ENCODE measurements at places on chromosomes 7 and 10.

DNA sequence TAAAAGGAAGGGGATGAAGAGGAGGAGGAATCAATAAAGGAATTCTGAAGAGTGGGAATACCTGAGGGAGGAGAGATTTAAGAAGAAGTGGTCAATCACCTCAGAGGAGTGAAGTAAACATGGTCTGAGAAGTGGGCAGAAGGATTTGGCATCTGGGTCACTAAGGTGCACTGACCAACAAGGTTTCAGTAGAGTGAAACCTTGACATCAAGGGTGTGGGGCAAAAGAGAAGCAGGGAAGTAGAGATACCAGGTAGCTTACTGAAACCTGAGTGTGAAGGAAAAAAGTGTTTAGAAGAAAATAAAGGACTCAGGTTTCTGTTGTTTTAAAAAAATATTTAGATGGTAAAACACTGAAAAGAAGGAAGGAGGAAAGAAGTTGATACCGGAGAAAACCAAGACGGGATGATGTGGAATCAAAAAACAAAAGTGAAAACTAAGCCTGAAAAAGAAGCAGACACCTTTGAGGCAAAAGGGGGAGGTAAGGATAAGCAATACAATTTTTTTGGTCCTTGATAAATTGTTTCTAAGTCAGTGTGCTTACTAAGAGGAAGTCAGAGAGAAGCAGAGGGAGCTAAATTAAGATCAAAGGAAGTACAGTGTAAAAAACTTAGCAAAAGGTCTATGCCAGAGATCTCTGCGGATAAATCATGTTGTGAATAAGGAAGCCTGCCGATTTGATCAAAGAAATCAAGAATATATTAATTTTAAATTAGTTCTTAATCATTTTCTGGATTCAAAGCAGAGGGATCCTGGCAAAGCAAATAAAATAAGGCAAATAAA is 137.2 kb upstream of the GPR22 start:
- no peak for DNase-seq

DNA sequence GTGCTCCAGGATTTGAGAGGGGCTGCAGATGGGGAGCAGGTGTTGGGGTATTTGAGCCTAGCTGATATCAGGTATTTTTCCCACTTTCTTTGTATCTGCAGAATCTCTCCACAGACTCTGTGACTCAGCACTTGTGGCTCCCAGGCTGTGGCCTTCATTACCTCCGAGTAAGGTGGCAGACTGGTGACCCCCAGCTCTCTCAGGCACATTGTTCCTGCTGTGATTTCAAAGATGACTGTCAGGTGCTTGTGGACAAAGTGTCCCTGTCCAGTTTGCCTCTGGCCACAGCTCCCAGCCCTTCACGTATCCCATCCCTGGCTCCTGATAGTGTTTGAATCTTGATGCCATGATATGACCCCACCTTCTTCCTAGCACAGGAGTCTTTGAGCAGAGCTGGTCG is 396.8 kb upstream of the PODXL start:
- no peak for DNase-seq

DNA sequence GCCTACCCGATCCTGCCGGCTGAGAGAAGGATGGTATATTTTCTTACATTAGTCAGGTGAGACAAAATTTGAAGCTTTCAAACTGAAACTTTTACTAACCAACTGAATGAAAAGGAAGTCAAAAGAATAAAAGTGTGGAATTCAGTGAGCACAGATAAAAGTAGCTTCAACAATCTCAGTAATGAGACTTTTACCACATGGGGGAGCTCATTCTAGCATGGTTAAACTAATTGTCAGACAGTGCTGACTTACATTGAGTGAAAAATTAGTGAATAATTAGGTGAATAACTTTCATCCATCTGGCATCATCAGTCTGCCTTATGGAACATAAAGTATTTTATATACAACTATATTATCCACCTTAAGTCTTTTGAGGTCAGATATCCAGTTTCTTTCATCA is 8.4 kb downstream of the FAM237B start:
- DNase-seq: no peak

DNA sequence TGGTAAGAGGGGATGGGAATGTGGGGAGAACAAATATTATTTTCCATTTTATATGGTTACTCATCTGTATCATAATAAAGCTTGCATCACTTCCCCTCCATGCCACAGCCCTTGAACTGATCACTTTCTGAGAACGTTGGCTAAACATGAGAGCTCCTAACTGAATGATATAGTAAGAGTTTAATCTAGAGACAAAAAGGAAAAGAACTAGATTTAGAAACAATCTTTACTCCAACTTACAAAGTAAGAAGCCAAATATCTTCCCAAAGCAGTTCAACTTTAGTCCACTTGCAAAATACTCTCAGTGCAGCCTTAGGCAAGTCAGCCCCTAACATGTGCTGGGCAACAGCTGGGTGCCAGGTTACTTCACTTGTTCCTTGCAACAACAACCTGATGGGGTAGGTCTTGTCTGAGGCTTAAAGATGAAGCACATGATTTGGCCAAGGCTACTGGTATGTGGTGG is 20.3 kb downstream of the SMURF1 start:
- DNase-seq: no peak

- no peak for DNase-seq
These were observed 60.0 kb downstream of the HGF start for GRCh38 chr7:81709836-81710235.

DNA sequence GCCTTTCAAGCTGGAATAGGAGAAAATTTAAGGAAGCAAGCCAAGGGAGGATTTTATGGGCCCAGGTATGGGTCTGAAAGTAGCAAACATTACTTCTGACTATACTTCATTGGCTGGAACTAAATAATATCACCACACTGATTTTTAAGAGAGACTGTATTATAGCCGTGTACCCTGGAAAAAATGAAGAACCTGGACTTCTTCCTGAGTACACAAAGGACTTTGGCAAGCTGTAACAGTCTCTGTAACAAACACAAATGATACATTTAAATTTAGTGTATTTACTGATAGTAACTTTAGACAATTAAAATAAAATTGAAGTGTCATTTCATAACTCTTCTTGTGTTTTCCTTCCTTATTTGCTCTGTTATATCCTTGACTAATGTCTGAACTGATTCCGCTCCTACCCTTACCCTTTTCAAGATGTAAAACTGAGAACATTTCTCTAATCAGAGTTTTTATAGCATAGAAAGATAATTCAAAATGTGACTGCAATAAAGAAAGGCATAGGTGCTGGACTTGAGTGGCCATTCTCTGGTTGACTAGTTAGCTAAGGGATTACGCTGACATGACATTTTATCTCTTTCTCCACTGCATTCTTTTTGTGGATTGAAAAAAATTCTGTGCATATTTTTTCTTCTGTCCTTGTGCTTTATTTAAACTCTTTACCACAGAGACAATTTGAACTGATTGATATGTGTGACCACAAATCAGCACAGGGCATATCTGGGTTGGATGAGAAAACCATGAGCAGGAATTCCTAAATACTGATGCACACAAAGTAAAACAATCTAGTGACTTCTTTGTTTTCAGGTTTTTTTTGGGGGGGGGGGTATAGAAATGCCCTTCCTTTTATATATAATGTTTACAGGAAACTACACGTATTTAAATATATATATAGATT is 349.7 kb downstream of the MDFIC start:
- DNase-seq: no peak

DNA sequence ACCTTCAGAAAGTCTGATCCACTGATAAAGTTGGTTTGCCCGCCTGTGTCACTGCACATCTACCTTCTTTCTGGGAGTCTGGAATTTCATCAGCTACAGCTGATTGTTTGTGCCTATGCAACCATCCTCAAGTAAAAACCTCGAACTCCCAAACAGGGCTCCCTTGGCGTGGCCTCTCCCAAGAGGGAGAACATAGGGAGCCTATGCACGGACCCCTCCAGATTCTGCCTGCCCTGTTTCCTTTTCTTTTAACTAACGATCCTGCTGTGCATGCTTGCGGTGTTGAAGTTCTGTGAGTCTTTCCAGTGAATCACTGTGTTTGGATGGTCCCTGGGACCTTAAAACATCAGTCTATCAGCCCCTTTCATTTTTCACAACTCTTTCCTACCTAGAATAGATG is 226.9 kb upstream of the SEMA3D start:
- DNase-seq: no peak

GRCh38 chr7:75795831-75796285 is 17.7 kb downstream of the CCL24 start:
- no peak for DNase-seq

- no peak for DNase-seq
These were observed 201.2 kb downstream of the DIP2C start for GRCh38 chr10:488081-488932.

- DNase-seq: no peak
These were observed 267.2 kb downstream of the GLRX3 start for GRCh38 chr10:130403153-130404075.

DNA sequence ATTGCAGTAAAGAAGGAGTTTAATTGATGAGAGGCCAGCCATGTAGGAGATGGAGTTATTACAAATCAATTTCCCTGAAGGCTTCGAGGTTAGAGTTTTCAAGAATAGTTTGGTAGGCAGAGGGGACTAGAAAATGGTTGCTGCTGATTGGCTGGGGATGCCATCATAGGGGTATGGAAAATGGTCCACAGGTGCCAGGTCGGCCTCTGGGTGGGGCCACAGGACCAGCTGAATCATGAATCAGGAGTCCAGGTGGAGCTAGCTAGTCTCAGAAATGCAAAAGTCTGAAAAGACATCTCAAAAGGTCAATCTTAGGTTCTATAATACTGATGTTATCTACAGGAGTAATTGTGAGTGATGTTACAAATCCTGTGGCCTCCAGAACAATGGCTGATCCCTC is 714.0 kb upstream of the GHITM start:
- DNase-seq: no peak

GRCh38 chr10:132745971-132746370 is 40.0 kb downstream of the NKX6-2 start:
- no peak for DNase-seq

DNA sequence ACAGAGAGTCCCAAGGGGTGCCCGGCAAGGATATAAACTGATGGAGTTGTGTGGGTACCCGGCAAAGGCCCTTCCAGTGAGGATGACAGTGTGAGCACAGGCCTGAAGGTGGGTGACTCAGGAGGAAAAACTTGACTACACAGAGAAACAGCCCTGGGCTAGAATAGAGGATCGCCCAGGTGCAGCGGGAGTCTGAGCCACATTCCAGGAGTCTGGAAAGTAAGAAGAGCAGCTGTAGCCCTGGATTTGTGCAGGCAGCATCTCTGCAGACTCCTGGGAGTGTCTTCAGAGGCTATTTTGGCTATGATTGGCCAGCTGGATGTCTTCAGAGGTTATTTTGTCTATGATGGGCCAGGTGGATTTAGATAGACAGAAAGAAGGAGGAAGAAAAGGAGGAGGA is 367.6 kb upstream of the MKI67 start:
- no peak for DNase-seq

DNA sequence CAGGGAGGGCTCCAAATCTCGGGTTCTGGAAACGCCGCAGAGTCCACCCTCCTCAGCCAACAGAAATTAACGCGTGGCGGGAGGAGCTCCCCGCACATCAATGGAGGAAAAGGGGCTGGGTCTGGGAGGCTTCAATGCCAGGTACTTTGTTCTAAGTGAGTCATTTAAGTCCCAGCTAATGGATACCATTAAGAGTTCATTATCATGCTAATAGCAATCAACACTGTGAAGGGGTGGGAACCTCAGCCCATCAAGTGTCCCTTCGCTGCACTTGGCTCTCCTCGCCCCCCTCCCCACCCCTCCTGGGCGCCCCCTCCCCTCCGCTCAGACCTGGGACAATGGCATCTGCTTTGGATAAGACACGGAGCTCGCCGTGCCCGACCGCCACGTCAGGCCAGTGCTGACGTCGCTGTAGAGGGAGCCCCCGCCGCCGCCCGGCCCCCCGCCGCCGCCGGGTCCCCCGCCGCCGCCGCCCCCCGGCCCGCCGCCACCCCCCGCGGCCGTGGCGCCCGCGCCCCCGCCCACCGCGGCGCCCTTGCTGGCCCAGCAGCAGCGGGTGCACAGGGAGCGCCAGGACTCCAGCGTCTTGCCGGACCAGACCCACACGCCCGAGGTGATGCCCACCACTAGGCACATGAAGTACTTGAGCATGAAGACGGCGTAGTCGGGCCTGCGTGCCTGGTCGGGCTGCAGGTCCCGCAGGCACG is 2.9 kb downstream of the FZD8 start:
- no peak for DNase-seq

DNA sequence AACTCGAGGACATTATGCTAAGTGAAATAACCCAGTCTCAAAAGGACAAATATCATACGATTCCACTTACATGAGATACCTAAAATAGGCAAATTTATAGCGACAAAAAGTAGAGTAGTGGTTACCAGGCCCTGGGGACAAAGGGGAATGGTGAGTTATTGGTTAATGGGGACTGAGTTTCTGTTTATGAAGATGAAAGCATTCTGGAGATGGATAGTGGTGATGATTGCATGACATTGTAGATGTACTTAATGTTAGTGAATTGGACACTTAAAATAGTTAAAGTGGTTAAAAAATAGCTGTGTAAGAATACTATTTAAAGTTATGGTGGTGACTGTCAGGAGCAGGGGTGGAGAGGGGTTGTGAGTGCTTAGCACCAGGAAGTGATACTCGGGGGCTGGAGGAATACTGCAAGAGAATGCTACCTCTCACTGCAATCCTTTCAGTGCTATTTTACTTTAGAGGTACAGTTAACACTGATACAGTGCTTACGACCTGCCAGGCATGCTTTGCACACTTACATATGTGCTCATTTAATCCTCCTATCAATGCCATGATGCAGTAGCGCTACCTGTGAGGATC is 16.7 kb upstream of the TEX36 start:
- DNase-seq: no peak

GRCh38 chr7:55527307-55527706 is 45.0 kb downstream of the VOPP1 start:
- DNase-seq: no peak

- no peak for DNase-seq
These were observed 78.4 kb downstream of the CUL2 start for GRCh38 chr10:35011771-35012191.

- no peak for DNase-seq
These were observed 82.3 kb upstream of the PPIF start for GRCh38 chr10:79264942-79265341.

- DNase-seq: no peak
These were observed 102.7 kb downstream of the CUBN start for GRCh38 chr10:17026686-17027485.

- no peak for DNase-seq
These were observed 1.1 kb upstream of the KBTBD2 start for GRCh38 chr7:32892521-32893206.

DNA sequence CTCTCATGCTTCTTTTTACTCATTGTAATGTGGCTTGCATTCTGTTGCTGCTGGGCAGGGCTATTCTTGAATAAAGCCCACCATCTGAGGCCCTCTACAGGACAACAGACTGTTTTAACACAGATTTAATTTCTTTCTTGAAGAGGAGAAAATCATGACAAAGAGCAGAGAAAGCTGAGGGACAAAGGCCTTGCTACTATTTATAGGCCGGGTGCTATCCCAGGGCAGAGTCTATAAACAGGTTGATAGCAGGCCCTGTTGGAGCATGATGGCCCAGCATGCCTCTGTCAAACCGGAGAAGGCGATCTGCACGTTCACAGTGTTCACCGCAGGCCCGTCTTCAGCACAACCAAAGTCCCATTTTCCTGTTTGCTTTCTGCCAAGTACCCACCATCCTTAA is 3.0 kb downstream of the VIPR2 start:
- no peak for DNase-seq

Measured in NCI-H1048 (cell line).